AG08396 (cell line): ENCODE measurements at places on chromosomes 13 and 19.

DNA sequence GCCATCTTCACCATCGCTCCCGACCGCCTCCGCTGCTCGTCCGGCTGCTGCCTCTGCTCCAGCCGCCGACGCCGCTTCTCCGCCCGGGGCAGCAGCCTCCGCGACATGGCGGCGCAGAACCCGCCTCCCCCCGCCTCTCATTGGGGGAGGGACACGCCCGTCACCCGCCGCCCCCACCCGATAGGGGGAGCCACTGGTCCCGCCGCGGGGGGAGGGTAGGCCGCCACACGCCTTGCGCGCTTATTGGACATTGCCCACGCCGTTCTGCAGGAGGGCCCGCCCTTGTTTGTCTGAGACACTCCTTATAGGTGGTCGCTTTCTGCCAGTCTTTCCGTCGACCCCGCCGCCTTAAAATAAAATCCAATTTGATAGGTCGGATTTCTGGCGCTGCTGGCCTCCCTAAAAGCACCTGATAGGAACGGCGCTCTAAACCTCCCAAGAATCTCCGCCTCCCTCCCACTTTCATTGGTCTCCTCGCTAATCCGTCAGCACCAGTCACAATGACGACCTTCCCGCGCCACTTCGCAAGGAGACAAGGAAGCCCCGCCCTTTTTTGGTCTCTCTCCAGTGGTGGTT lies at the start of gene HNRNPL:
Gene HNRNPL, minus strand, starts transcription at position 127 of the 576 bp plus-strand sequence. Its CDS starts 20 bp downstream, at position 107.
- peak; percentile 97 for DNase-seq

- no peak for DNase-seq
Observed at GRCh38 chr13:30871588-30872275, 34.3 kb upstream of the MEDAG start.

DNA sequence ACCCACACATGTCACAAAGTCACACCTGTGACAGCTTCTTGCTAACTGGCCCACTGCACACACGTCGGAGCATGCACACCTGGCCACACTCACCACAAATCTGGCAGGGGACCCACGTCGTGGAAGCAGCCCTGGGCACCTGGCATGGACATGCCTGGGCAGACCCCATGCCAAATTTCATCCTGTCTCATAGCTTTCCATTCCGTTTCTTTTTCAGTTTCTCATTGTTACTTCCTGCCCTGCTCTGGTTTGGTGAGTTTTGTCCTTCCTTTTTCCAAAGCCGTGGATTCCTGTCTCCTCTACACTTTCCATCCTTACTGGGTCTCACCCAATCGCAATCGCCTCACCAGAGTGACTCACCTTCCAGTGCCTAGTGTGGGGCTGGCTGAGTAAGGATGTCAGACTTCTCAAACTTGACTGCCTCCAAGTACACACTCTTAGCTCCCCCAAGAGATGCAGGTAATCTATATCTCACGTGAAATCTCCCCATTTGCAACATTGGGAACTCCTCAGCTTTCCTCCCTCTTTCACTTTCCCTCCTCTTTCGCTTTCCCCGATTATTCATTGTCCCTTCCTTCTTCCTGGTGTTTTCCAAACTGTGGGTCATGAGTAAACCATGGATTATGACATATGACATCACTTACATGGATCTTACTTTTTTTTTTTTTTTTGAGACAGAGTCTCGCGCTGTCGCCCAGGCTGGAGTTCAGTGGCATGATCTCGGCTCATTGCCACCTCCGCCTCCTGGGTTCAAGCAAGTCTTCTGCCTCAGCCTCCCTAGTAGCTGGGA lies 1.6 kb upstream of the BBC3 start:
- DNase-seq = no peak

- DNase-seq = peak; percentile 8
Observed at GRCh38 chr19:43132696-43133095, 50.2 kb upstream of the PSG2 start.

DNA sequence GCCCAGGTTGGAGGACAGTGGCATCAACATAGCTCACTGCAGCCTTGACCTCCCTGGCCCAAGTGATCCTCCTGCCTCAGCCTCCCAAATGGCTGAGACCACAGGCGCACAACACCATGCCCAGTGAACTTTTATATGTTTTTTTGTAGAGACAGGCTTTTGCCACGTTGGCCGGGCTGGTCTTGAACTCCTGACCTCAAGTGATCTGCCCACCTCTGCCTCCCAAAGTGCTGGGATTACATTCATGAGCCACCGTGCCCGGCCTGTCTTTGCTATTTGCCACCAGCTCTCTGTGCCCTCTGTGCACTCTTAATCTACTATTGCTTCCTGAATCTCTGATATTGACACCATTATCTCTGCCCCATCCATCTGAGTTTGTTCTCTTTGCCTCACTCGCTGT lies 34.3 kb upstream of the LRRC4B start:
- no peak for DNase-seq

DNA sequence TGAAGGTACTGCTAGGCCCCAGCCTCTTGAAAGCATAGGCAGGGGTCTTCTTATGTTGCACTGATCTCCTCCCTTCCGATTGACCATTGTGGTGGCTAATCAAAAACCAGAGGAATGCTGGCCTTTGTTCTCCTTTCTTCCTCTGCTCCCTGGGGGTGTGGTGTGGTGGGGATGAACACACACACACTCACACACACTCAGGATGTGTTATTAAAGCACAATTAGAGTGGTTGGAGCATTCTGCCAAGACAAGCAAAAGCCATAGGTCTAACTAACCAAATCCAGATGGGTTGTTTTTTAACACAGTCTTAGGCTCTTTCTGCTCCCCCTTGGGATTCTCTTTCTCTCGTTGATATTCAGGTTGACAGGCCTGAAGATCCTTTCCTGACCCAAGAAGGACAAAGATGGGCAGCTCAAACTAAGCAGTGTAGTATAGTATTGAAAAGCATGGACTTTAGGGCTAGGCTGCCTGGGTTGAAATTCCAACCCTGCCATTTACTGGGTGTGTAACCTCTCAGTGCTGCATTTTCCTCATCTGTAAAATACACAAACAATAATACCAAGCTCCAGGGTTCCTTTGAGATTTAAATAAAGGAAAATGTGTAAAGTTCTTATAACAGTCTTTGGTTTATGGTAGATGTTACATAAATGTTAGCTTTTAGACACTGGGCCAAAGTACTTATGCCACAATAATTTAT lies 25.5 kb upstream of the DGKH start:
- no peak for DNase-seq

- DNase-seq = no peak
Observed at GRCh38 chr19:46753420-46754155, 7.3 kb upstream of the STRN4 start.

DNA sequence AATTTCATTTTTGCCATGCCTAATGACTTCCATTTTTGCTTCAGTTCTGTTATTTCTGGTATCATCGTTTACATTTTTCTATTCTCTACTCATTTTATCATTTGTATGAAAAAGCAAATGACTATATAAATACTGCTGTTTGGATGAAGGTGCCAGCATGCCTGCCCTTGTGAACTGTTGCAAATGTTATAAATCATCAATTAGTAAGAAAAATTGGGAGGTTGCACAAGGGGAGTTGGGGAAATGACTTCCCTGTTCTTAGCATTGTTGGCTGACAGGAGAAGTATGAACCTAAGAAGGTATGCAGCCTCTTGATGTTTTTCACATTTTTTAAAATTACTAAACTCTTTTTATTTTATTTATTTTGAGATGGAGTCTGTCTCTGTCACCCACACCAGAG lies 15.1 kb downstream of the SAFB start:
- DNase-seq = no peak

DNA sequence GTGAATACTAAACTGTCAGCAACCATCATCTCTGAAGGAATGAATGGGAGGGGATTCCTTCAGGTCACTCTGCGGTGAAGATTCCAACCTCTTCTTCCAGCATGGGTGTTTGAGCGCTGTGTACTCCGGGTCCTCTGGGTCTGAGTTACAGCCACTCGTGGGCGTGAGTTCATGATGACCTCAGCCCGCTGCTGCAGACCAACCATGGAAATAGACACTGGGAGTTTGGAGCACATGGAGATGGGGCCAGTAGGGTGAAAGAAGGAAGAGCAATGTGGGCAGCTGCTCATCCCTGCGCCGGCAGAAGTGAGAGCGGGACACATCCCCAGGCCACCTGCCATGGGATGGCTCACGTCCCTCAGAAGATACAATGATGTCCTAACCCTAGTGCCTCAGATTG lies 16.8 kb upstream of the RAB20 start:
- no peak for DNase-seq

DNA sequence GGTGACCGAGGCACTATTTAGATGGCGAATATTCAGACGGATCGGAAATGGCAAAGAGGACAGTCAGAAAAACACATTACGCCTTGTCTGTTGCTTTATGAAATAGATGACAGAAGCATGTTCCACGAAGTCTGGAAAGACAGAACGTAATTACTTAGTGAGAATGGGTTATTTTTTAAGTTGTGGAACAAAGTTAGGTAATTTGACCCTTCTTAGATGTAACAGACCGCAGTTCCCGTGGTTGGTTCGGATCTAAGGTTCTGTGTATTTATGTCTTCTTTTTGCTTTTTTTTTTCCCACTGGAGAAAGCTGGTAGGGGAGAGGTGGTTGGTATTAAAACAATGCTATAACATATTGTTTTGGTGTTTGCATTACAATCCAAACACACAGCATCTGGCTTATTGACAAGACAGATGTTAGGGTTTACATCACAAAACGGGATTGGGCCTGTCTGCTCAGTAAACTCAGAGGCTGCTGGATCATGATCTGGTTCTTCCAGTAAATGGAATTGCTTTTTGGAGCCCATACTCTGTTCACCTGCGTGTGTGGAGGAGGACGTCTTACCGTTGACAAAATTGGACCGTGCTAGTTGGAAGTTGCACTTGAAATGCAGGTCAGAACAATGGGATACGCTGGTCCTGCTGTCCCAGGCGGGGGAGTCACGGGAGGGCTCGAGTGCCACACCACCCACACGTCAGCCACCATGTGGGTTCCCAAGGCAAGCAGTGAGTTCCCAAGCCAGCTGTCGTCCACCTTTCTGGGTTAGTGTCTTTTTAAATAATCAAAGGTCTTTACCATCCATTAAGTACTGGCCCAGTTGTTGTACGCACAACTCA lies 13.8 kb downstream of the ATP11A start:
- no peak for DNase-seq

- peak; percentile 40 for DNase-seq
Observed at GRCh38 chr13:40762849-40763248, 8.1 kb downstream of the MRPS31 start.

DNA sequence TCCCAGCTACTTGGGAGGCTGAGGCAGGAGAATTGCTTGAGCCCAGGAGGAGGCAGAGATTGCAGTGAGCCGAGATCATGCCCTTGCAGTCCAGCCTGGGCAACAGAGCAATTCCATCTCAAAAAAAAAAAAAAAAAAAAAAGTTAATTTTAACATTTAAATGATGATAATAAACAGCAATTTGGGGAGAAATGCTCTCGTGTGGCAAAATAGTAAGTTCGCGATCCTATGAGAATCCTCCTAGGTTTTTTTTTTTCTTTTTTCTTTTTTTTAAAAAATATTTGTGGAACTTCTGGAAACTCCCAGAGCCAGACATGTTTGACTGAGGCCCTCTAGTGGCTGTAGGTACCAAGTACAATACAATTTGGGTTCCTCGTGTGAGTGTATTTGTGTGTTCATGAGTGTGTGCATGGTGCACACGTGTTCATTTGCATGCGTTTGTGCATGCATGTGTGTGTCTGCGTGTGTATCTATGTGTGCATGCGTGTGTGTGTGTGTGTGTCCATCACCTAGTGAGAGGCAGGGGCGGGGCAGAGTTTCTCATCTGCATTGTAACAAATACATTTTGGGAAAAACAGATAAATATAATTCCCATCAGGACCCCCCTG lies 31.2 kb downstream of the TMPRSS9 start:
- peak; percentile 78 for DNase-seq

DNA sequence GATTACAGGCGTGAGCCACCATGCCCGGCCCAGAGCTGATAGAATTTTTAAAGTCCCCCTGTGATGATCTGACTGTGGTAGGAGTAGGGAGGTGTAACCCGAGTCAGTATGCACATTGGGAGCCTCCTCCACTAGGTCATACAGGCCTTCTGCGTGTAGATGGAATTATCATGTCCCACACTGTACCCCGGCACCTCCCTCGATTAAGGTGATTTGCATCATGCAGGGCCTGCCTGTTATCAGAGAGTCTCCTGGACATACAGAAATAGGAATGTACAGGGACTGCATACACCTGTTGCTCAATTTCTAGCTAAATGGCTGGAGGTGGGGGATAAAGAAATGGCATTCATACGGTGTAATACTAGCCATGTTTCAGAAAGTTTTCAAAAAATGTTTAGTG lies 922 bp upstream of the ERVK3-1 start:
- no peak for DNase-seq

GRCh38 chr19:45130888-45131615 lies 29.7 kb downstream of the NKPD1 start:
- DNase-seq = no peak

DNA sequence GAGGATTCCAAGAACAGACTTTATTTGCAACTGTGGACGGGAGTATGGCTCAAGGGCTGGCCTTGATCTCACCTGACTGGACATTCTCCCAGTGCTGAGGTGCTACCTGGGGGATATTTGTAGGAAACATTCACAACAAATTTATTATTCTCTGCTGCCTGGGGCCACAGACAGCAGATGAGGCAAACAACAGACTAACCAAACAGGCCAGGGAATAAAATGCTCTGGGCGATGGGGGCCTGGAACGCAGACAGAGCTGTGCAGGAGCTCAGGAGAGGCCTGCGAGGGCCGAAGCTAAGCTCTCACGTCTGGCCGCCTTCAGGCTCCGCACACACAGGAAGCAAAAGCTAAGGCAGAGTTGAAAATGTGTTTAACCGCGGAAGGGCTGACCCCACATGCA lies 7.8 kb downstream of the PLPP2 start:
- no peak for DNase-seq

- DNase-seq = no peak
Observed at GRCh38 chr19:51135986-51136762, 5.9 kb upstream of the SIGLEC7 start.

DNA sequence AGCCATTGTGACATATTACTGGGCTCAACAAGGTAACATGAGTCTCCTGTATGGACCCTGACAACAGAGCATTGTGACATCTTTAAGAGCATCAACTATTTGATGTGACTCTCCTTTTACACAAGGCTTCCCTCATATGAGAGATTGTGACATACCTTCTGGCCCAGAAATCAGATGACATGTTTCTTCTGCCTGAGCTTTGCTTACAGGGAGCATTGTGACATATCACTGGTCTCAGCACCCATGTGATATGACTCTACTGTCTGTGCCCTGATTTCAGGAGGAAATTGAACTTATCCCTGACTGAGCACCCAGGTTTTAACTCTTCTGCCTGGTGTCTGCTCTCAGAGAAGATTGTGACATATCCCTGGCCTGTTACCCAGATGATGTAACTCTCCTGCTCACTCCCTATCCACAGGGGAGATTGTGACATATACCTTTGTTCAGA lies 15.9 kb upstream of the ZNF681 start:
- DNase-seq = no peak

- DNase-seq = peak; percentile 47
Observed at GRCh38 chr13:26254583-26255111, 718 bp downstream of the CDK8 start.

DNA sequence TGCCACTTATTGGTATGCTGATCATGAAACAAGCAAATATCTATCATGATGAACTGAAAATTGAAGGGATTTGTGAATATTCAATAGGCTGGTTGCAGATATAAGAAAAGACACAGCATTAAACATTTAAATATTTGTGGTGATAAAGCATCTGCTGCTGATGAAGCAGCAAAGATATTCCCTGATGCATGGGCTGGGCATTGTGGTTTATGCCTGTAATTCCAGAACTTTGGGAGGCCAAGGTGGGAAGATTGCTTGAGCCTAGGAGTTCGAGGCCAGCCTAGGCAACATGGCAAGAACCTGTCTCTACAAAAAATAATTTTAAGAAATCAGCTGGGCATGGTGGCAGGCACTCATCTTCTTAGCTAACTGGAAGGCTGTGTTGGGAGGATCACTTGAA lies 54.5 kb downstream of the GPR180 start:
- DNase-seq = no peak
